ENCODE measurements at places on chromosomes 11 and 22.
A peak's percentile ranks its signal among the peaks of the same experiment; 100 is the strongest.

DNA sequence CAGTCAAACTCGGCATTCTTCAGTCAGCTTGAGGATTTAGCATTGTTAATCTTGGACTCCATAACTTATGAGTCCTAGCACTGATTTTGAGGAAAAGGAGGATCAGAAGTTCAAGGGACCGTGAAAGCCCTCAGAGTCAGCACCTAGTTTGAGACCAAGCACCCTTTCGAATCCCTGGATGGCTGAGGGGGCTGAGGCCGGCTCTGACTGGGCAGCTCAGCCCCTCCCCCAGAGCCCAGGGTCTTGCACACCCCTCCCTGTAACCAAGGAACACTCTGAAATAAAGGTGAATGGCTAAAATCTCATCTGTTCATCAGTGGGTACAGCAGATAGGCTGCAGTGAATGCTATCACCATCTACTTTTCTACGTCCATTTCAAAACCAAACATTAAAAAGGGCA is 27.3 kb downstream of the SLC25A18 start:
- DNase-seq: no peak

- no peak for DNase-seq
Observed at GRCh38 chr11:8034604-8035190, 46.3 kb upstream of the TUB start.

GRCh38 chr22:23521441-23522113 is 58.5 kb downstream of the IGLL1 start:
- peak; percentile 88 for DNase-seq

DNA sequence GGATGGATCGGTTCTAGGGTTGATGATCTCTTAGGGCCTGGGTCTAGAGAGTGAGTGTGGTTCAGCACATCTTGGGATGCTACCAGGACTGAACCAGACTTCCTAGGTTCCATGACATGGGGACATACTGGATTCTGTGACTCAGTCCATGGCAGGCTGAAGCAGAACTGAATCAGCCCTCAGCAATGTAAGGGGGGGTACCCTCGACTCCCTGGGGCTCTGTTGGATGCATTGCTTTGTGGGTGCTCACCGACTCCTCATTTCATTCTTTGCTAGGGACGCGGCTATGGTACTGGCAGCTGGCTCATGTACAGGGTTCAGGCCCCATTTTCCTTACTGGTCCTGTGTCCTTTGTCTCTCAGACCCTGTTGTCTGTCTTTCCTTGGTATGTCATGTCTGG is 733 bp upstream of the GRAMD1B start:
- no peak for DNase-seq

- no peak for DNase-seq
Observed at GRCh38 chr11:71293961-71294782, 41.8 kb upstream of the SHANK2 start.

GRCh38 chr11:130476200-130476921 is 27.9 kb downstream of the ADAMTS15 start:
- no peak for DNase-seq

DNA sequence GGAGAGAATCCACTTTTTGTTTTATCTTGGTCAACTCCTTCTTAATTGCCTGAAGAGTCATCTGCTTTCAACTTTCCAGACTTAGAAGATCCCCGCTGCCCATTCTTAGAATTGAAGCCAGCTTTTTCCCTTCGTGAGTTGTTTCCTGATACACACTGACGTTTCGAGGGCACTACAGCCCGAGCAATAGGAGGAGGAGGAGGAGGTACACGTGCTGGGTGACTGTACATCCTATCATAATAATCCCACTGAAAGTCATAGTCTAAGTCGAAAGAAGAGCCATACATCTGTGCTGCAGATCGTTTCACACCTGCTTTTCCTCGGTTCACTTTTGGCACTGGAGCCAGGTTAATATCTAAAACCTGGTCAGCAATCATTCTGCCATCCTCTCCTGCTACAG is 606.1 kb downstream of the DLG2 start:
- no peak for DNase-seq

Measured in D721Med (cell line).